NCI-H524 (cell line): ENCODE measurements at places on chromosomes 3 and 15.
A peak's percentile ranks its signal among the peaks of the same experiment; 100 is the strongest.

- no peak for DNase-seq
These were observed 518 bp downstream of the QARS1 start for GRCh38 chr3:49104052-49104426.

DNA sequence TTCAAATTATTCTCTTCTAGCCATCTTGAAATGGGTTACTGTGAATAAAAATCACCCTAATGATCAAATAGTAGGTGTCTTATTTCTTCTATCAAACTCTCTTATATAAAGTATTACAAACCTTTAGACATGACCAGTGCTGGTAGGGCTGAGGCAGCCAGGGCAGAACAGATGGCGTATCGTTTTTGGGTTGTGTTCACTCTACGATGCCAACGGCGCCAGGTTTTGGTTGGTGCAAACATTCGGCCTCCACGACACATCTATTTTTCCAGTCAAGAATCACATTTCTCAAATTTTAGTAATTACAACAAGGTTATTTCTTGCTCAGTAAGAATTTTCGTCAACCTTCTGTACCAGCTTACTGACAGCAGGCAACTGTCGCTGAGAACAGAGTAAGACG is 2.2 kb downstream of the RPL4 start:
- DNase-seq = no peak

DNA sequence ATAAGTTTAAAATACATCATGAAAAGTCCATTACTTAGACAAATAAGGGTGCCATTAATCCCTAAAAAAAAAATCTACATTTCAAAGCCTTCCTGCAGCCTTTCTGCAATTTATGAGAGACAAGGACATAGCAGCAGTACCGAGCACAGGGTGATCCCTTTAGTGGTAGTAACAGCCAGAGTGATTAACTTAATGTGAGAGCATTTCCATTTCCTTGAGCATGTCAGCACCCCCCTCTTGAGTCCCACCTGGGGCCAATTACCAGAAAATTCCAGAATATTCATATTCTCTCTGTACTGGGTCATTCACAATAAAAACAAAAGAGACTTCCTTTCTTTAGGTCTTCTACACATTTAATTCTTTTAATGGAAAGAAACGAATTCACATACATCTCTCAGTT is 546.9 kb upstream of the CCDC54 start:
- DNase-seq = no peak

DNA sequence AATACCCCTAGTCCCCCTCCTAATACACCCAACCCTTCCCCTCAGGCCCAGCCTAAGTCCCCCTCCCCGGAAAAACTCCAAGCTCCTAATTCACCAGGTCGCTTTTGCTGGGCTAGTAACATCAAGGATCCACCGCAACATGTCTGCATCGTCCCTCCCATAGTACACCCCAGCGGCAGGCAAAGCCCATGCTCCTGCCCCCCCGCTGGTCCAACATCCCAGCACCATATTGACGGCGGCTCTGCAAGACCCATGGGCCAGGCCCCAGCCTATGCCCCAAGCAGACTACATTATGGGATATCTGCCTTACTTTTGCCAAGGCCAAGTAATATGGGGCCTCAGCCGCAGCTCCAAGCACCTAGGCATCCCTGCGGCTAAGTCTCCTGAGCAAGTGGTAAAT is 33.5 kb downstream of the ZNF589 start:
- no peak for DNase-seq

DNA sequence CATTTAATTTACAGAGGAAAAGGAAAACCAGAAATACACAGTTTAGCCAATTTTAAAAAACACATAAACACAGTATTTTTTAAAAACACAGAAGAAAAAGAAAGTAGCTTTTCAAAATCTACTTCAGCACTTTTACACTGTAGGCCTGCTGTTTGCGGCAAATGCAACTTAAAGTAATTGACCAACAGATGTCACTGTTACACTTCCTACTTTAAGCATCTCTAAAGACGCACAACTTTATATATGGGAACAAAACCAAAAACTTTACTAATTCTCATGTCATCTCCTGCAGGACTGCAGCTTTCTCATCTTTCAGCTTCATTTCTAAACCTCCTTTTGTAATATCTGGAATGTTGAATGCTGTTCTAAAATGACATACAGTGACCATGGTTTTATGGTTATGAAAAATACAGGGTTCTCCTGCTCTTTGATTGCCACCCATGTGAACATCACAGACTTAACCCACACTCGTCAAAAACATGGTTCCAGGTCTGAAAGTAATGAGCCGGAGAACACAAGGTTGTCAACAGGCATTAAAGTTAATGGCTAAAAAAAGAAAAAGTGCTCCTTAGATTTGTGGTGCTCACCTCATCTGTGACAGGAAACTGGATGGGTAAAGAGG is 107.9 kb downstream of the FMN1 start:
- peak; percentile 54 for DNase-seq

GRCh38 chr3:154085071-154085470 is 36.1 kb upstream of the ARHGEF26 start:
- no peak for DNase-seq

- DNase-seq = no peak
These were observed 15.9 kb downstream of the ARHGAP31 start for GRCh38 chr3:119310071-119310470.

- no peak for DNase-seq
These were observed 50.0 kb downstream of the TRIM42 start for GRCh38 chr3:140727886-140728285.

DNA sequence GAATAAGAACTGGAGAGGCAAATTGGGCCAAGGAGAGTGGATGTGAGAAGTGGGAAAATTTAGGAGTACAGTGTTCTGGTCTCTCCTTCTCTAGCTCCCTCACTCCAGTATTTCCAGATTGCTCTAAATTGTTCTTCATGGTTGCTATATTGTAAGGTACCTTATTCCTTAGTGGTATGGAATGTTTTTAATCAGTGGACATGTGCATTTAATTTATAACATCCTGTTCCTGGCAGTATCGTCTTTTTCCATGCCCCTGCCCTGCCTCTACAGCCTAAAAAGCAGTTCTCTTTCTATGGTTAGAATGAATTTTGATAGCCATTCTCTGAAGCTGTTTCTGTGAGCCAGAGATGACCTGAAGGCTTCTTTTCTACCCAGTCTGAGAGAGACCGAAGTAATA is 180.5 kb downstream of the TCF12 start:
- DNase-seq = no peak

DNA sequence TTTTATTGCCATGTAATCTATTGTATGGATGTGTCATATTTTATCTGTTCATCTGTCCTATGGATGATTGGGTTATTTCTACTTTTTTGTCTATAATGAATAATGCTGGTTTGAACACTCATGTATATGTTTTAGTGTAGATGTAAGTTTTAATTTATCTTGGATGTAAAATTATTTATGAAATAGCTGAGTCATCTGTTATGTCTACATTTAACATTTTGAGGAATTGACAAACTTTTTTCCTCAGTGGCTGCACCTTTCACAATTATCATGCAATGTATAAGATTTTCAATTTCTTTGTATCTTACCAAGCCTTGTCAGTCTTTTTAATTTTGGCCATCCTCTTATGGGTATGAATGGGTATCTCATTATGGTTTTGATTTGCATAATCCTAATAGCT is 666.4 kb downstream of the DIPK2A start:
- DNase-seq = no peak

GRCh38 chr3:109803274-109803673 is 465.9 kb upstream of the DPPA4 start:
- DNase-seq = no peak

DNA sequence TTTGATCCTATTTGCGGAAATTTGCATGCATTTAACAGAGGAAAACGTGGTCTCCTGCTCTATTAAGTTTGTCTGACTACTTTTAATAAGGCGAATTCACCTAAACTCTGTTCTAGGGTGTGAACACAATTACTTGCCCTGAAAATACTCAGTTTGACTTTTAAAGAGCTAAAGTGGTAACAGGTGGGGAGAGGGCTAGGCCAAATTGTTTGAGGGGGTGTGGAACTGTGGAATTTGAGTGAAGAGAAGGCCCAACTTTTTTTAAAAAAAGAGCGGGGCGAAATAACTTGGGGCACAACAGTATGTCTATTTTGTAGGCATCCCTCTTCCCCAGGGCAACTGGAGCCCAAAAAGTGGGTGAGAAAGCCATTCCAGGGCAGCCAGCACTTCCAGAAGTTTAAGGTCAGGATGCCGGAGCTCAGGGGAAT is 580 bp upstream of the FXR1 start:
- no peak for DNase-seq

GRCh38 chr3:147795418-147795817 is 386.3 kb downstream of the ZIC1 start:
- no peak for DNase-seq

- no peak for DNase-seq
These were observed 114.0 kb downstream of the FNDC3B start for GRCh38 chr3:172153335-172153861.

DNA sequence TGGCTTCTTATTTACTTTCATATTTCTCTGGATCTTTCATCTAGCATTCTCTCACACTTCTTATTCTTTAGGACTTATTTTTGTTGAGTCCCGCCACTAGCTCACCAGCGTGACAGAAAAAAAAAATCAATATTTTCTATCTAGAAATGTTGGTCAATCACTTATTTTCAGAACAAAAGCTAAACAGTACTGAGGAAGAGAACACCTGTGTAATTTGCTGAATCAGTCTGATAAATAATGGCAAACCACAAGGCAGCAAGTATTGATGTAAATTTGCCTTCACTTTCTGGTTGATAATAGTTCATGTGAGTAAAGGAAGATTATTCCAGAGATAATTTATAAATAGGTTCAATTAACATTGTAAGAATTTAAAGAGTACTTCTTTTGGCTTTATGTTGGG is 179.2 kb downstream of the BCHE start:
- DNase-seq = no peak

GRCh38 chr3:149276619-149277018 is 55.0 kb upstream of the CP start:
- no peak for DNase-seq

DNA sequence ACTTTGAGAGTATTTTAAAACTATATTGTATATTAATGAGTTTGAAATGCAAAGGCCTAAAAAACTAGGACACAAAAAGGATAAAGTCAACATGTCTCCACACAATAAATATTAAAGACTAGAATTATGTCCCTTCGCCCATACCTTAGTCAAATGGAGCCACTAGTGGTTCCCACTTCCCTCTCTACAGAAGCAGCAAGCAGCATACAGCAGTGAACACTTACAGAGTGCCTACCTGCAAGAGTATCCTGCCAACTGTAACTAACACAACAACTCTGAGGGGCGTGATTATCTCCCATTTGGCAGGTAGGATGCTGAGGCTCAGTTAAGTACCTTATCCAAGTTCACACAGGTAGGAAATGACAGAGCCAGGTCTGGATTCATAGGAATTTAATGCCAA is 17.2 kb downstream of the DYNC1LI1 start:
- no peak for DNase-seq

GRCh38 chr15:60612400-60613048 is 133.6 kb upstream of the ICE2 start:
- no peak for DNase-seq

DNA sequence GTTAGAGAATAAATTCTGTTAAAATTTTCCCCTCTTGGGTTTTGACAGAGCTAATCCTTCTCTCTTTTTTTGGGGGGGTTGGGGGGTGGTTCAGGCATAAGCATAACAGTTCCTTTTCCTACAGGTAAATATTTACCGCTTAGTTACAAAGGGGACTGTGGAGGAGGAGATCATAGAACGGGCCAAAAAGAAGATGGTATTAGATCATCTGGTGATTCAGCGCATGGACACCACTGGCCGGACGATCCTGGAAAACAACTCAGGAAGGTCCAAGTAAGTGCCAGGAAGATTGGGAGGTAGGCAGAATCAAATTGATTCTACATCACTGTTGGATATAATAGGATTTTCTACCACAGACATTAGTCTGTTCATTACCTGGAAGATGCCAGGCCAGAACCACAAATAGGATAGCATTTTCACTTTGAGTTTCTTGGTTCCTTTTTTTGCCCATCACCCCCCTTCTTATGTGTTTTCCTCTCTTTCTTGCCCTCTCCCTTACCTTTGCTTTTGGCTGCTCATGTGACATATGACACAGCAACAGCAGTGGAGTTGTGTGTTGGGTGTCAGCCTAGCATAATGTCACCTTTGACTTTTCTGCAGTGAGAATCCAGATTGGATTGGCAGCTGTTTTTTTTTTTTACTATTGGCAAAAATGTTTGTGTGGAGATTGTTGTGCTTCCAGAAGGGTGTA is 79.0 kb downstream of the CHD2 start:
- no peak for DNase-seq

GRCh38 chr3:158562674-158563073 is 8.3 kb upstream of the MLF1 start:
- no peak for DNase-seq

- DNase-seq = no peak
These were observed 236.6 kb downstream of the MFSD1 start for GRCh38 chr3:159038405-159038804.

DNA sequence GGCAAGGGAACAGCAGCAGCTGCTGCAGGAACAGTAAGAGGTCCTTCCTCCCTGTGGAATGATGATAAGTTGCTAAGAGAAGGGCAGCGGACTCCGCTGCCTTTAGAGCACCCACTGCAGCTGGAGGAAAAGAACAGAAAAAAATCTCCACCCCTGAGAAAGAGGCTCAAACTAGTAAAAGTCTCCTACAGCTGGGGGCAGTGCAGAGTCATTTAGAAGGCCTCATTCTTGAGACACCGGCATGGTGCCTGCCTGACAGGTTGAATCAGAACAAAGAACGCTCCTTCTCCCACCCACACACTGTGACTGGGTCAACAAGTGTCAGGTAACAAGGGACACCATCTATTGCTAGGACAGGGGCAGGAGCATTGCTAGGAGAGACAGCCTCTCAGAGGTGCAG is 188.4 kb downstream of the ABHD5 start:
- no peak for DNase-seq

- no peak for DNase-seq
These were observed 102.9 kb upstream of the NR2E3 start for GRCh38 chr15:71707230-71708050.

DNA sequence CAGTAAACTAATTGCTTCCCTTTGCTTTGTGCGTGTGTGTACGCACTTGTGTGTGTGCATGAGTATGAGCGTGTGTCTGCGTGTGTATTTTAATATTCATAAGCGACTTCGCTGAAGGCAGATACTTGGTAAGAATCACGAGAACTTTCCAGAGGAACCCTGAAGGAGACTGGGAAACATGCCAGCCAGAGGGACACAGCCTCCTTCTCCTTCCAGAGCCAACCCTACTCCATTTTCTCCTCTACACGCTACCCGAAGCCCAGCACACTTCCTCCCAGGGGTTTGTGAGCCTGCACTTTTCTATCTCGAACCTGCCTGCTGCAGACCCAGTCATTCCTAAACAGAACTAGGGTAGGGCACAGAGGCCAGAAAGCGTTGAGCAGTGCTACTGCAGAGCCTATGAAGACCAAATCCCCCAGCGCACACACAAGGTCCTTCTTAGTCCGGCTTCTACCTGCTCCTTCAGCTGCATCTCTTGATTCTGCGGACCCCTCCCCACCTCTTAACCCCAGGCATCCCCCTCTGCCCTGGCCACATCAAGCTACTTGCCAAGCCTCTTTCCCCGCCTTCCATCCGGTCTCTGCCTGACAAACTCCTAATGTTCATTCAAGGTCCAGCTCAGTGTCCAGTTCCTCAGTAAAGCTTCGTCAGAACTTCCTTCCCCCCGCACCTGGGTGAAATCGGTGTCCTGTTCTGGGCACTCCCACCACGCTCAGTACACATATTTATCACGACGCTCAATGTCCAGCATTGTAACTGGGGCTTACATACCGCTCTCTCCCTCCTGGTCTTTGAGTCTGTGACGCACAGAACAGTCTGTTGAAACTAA is 191.8 kb downstream of the FAM43A start:
- no peak for DNase-seq
